ENCODE measurements at places on chromosomes 7 and 10.

GRCh38 chr7:38334163-38334562, 60.7 kb upstream of the TARP start:
- DNase-seq, result no peak

DNA sequence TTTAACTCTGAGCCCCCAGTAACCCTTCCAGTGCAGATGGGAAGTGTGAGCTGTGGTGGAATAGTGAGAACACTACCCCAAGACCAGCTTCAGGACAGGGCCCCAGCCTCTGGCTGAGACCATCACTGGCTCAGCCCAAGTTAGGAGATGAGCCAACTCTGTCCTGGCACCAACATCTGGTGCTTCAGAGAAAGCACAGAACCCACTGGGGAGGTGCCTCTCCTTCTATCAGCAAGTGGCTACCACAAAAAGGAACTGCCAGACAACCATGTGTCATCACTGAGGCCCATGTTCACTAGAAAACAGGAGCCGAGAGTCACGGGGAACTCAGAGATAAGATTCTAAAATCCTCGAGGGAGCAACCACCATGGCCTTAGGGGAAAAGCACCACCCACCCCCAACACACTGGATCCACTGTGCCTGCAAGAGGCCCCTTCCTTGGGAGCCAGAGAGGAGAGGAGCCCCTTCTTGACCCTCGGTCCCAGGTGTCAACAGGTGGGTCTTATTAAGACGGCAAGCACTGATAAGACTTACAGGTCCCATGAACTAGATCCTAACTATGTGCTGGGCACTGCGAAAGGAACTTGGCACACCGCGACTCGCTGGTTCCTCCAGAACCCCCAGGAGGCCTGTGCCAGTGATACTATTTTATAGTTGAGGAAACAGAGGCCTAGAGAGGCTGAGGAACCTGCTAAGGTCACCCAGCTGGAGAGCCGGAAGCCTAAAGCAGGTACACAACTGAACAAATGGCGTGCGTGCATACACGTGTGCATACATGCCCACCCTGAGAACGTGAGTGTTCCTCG, 102.7 kb downstream of the FAM53B start:
- no peak for DNase-seq

DNA sequence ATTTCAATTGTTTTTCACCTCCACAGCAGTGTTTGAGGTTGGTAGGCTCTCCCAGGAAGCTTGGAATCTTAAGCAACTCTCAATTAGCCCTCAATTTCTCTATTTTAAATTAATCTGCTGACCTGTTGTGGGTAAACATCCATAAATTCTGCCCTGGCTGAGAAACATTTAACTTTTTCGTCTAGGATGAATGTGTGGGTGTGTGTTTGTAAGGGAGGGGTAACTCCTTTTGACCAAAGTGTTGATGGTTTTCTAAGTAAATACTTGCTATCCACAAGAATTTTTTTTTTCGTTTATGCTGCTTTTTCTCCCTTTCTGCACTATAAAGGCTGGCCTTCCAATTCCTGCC, 973 bp downstream of the PPP3CB start:
- DNase-seq, result no peak

DNA sequence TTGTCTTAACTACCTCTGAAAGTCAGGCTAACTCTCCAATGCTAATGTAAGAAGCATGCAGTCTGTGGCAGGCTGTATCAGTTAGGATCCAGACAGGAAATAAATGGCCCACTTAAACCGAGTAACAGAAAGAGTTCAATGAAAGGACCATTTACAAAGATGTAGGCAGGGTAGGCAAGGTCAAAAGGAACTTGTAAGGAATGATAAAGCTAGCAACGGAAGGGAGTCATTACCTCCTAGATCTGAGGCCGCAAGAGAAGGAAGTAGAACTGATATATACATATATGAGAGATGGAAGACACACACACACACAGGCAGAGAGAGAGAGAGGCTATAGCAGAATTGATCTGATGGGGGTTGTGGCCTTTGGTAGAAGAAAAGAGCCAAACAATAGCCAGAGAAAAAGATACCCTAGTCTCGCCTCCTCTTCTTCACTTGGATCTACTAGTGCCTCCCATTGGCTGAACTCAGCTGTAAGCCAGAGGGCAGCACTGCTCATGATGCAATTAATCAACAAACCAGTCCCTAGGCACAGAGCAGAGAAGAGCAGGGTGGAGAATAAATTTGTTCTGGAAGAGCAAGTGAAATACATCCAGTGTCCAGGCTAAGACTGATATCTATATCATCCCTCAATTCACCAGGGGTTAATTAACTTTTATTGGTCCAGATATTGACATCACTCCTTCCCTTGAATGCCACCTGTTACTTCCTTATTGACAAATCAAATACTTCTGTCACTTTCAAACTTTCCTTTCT, 91.2 kb downstream of the LSMEM1 start:
- no peak for DNase-seq

- no peak for DNase-seq
Observed at GRCh38 chr10:78623578-78624215, 445.1 kb upstream of the ZMIZ1 start.

DNA sequence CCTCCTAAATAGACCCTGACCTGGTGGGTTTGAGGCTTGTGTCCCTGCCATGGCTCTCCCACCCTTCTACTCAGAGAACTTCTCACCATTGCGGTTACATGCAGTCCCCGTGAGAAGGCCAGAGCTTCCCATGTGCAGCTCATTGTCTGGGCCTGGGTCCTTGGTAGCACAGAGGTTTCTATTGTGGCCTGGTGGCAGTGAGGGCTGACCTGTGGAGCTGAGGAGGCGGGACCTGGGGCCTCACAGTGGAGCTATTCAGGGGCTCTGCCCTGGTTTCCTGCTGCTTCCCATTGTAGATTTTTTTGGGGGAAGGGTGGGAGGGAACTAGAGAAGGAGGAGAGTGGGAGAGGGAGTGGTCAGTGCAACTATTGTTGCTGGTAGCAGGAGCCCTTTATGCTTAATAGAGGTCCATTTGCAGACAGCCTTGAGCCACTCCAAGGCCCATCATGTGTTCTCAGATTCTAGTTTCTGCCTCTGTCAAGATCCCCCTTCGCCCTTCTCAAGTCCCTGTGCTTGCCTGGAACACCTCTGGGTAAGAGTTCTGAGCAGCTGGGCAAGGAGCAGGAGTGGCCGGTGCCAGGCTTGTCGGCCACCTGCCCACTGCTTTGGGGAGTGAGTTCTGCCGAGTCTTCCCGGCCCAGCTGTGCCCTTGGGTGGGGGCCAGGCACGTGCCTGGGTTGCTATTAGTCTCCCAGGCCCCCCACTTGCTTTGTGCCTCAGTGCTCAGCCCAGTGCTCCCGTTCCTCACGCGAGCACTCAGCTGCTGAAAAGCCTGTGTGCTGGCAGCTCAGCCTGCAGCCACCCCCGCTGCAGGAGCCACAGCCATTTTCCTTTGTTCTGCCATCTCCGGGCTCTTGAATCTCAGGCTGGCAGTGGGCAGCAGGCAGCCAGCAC, 10.7 kb downstream of the TSPAN14 start:
- DNase-seq, result no peak
